ENCODE measurements at places on chromosomes 3 and 15.

- no peak for DNase-seq
Observed at GRCh38 chr3:98038876-98039275, 3.8 kb upstream of the GABRR3 start.

GRCh38 chr15:67755936-67756335, 69.4 kb upstream of the SKOR1 start:
- no peak for DNase-seq

- no peak for DNase-seq
Observed at GRCh38 chr3:177594096-177594495, 396.8 kb upstream of the TBL1XR1 start.

DNA sequence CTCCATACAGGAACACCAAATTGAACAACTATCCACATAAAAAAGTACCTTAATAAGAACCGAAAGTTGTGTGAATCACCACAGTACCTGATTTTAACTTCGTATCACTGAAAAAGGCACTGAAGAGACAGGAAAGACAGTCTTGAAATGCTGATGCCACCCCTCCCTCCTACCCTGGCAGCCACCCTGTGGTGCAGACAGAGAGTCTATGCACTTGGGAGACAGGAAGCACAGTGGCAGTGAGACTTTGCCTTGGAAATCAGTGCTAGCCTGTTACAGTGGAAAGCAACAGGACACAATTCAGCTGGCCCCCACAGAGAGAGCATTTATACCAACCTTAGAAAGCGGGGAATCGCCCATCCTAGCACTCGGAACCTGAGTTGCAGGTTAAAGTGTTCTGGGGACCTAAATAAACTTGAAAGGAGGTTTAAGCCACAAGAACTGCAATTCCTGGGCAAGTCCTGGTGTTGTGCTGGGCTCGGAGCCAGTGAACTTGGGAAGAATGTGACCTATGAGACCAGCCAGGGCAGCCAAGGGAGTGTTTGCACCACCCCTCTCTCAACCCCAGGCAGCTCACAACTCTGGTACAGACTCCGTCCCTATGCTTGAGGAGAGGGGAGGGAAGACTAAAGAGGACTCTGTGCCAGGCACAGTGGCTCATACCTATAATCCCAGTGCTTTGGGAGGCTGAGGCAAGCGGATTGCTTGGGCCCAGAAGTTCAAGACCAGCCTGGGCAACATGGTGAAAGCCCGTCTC, 240.1 kb downstream of the ISL2 start:
- DNase-seq = no peak

DNA sequence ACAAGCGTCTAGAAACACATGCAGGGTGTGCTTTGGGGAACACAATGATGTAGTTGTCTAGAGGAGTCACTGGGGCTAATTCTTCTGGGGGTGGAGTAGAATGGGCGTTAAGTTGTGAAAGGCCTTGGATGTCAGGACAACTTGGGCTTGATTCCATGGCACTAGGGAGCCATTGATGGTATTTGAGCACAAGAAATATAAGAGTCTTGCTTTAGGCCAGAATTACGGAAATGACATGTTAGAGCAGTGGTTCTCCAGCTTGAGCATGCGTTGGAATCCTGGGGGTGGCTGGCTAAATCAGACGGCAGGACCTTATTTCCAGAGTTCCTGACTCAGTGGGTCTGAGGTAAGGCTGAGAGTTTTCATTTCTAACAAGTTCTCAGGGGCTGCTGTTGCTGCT, 29.2 kb upstream of the SMAD6 start:
- DNase-seq = no peak

GRCh38 chr3:12878141-12878574, 36.8 kb upstream of the RPL32 start:
- no peak for DNase-seq

DNA sequence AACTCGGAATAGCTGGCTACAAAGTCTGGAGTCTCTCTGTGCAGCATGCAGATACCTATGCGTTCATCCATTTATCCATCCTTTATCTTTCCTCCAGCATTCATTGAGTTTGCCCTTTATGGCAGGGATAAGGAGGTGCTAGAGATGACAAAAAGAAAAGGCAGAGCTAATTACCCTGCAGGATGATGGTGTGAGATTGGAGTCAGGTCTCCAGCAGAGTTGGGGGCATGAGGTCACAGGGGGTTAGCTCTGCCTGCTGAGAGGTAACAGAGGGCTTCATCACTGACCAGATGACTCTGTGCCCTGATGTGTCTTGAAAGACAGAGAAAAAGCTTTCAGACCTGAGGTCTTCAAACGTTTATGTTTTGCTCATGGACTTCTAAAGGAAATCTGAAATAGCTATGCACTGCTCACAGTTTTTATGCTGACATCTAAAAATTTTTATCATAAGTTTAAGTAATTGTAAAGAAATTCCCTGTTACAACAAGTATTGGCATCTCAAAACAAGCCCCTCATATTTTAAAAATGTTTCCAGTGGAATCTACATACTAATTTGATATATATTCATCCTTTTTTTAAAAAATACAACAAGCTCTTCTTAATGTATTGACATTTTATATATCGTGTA, 132.3 kb upstream of the ANKRD28 start:
- DNase-seq = no peak

DNA sequence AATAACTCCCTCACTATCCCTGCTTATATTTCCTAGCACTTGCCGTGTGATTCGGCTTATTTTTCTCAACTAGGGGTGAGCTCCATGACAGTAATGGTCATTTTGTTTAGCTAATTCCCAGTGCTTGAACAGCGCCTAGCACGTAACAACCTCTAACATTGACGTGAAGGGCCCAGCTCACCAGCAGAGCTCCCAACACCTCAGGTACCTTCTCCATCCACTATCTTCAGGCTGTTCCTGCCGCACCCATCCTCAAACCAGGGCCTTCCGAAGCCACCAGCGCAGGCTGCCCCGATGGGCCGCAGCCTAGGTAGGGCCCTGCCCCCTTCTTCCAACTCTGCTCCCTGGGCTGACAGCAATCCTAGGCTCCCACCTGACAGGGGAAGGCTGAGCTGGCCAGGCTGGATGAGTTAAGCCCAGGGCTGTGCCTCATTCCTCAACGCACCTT, 751 bp upstream of the RPS17 start:
- DNase-seq = no peak

GRCh38 chr3:177742273-177742672, 545.0 kb upstream of the TBL1XR1 start:
- DNase-seq = no peak

DNA sequence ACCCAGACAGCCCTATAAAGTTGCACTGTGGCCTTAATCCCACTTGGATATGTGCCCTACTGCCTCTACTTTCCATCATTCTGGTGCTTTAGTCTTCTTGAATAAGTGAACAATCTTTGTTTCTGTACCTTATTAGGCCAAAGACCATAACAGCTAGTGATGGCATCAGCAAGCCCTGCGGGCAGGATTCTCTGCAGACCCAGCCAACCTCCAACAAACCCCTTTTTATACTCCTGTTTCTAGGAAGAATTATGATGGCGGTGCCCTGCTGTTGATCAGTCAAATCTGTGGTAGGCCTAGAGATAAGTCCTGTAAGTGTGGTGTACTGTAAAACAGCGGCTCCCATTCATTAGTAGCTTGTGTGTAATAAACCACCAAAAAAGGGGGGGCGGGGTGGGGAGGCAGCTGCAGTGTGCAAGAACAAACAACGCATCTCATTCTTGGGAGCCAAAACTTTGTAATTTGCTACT, 40.5 kb downstream of the SOX2 start:
- no peak for DNase-seq

GRCh38 chr15:68303560-68304436, 26.3 kb downstream of the FEM1B start:
- DNase-seq = no peak

GRCh38 chr3:43770426-43771103, 79.8 kb downstream of the ABHD5 start:
- no peak for DNase-seq

GRCh38 chr3:131031660-131032059, 5.0 kb downstream of the NEK11 start:
- no peak for DNase-seq

DNA sequence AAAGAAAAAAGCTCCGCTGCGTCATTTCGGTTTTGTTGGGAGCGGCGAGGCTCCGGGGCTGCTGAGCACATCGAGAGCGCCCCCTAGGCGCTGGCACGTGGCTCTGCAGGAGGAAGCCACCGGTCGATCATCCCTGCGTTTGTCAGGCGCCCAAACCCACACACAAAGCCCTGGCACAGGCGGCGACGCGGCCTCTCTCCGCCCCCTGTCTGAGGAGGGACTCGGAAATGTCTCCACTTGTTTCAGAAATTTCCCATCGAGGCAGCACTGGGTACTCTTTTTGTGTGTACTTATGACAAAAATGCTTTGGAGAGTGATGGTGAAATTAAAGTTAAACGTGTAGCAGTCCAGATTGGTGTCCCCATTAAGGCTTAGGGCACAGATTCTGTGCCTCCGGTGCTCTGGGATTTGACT, 407.3 kb upstream of the ONECUT1 start:
- DNase-seq = peak; percentile 44

DNA sequence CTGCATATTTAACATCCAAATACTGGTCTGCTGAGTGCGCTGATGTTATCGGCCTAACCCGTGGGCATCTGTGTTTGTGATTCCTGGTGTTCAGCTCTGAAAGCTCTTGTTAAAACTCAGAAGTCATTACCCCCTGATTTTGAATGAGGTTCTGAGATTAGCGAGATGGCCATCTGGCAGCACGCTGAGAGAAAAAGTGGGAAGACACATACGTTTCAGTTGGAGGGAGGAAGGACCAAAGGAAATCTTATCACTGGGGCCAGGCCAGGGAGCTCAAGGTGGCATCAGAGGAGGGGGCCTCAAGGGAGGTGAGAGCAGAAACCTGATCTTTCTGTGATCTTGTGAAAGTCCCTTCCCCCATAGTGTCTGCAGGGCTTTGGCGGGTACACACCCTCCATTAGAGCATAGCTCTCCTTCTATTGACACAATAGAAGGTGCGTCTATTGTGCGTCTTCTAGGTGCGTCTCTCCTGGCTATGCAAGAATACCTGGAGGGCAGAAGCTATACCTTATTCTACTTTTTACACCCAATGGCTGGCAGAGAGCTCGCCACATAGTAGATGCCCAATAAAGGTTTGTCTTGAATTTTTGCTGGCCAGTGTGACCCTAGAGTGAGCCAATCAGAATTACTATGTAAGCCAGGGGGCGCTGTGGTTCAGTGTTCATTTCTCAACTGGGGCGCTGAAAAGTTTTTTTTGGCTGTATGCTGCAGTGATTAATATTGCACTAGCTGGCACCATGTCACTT, 182.4 kb downstream of the SHQ1 start:
- DNase-seq = peak; percentile 37

GRCh38 chr15:63331456-63331855, 50.2 kb downstream of the CA12 start:
- no peak for DNase-seq

GRCh38 chr3:174869448-174869847, 10.3 kb downstream of the NAALADL2 start:
- DNase-seq = no peak

- no peak for DNase-seq
Observed at GRCh38 chr15:68787609-68788263, 33.0 kb downstream of the ANP32A start.

DNA sequence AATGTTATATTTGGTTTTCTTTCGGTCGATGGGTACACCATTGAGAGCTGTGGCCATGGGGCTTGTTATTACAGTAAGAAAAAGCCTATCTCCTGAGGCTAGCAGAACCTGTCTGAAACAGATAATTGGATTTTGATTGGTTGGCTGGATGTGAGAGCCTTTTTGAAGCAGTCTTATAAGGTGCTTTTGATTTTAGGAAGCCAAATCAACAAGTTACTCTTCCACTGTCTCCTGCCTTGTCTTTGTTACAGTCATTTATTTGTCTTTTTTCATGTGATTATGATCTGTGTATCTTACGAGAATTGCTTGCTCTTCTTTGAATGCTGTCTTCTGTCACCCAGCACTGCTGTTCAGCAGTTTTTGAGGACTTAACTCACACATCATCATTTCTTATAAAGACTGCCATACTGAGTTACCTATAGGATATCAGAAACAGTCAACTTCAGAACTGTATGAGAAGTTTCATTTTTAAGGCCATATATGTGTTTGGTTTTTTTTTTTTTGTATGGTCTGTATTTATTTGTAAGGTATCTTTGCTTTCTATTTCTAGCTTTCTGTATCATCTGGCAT, 51.1 kb downstream of the MEF2A start:
- no peak for DNase-seq

DNA sequence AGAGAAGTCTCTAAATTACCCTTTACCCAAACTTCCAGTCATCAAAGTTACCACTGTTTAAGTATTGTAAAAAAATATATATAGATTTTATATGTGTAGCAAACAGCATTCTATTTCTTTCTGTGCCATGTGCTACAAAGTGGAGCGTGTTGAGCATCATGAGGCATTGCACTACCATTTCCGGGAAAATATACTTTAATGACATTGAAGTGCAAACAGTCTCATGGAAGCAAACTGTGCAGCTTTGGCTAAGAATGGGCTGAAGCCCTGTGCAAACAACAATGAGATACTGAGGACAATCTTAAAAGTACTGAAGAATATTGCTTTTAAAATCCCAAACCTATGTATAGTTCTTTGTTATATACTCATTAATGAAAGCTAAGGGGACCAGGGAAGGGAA, 6.5 kb upstream of the RPL22L1 start:
- no peak for DNase-seq

DNA sequence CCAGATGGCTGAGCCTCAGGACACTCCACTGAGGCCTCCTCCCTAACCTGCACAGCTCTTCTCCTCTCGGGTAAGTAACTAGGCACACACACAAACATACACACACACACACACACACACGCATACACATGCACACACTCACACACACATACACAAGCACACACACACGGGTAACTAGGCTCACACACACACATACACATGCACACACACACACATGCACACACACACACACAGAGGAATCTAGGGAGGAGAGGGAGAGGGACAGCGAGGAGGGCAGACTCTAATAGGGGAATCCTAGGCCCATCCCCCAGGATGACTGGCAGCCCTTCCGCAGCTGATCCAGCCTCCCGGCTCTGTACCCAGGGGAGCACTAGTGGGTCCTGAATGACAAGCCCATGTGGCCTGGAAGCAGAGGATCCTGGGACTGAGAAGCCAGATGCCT, 177.4 kb upstream of the LINGO1 start:
- DNase-seq = no peak

- DNase-seq = no peak
Observed at GRCh38 chr3:148582126-148582525, 115.6 kb upstream of the AGTR1 start.

GRCh38 chr3:49412632-49413337, 562 bp downstream of the TCTA start:
- no peak for DNase-seq

GRCh38 chr3:152258448-152259393, 10.0 kb upstream of the MBNL1 start:
- DNase-seq = no peak

GRCh38 chr3:144864646-144865045, 893.0 kb downstream of the DIPK2A start:
- DNase-seq = no peak
